NK-92 treated with Interleukin-12 subunit alpha and Interleukin-12 subunit beta, amount 100 ng/mL, for 24 hours (cell line): ENCODE measurements at places on chromosomes 12 and 14.

DNA sequence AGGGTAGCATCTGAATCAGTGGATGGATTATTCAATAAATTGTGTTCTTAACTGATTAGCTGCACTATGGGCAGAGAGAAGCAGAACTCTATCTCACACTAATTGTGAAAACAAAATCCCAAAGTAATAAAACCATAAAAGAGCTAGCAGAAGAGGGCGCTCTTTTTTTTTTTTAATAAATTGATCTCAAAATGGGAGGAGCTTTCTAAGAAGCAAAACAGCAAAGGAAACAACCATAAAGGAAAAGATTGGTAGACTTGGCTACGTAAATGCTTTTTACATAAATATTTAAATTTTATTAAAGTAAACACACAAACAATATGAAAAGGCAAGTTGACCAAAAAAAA lies 1.5 kb upstream of the TM7SF3 start:
- no peak for DNase-seq

DNA sequence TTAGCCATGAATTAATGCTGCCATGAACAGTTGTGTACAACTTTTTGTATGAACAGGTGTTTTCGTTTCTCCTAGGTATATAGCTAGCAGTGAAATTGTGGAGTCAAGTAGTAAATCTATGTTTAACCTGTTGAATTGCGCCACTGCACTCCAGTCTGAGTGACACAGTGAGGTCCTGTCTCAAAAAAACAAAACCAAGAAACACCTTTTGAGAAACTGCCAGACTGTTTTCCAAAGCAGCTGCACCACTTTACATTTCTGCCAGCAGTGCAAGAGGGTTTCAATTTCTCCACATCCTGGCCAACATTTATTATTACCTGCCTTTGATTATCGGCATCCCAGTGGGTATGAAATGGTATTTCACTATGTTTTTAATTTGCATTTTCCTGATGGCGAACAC lies 3.3 kb upstream of the PLEKHG3 start:
- DNase-seq: no peak

DNA sequence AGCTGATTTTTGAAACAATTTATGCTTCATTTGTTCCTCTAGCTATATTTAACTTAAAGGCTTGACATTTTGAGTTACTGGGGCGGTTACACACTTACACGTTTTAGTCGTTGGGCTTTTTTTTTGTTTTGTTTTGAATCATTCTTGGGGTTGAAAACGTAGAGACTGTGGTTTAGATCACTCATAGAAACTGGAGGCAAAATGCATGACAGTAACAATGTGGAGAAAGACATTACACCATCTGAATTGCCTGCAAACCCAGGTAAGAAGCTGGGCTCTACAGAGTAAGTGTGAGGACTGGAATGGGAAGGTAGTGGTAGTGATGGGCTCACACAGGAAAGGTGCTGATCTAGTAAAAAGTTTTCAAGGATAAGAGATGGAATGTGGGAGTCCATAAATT lies at the start of gene CLEC2D:
Gene CLEC2D (plus strand): TSS at position 180 of the 400 bp plus-strand sequence. CDS start 22 bp downstream, at position 202.
- DNase-seq: no peak

- DNase-seq: no peak
These were observed 17.3 kb downstream of the IRF2BPL start for GRCh38 chr14:77011245-77011644.

DNA sequence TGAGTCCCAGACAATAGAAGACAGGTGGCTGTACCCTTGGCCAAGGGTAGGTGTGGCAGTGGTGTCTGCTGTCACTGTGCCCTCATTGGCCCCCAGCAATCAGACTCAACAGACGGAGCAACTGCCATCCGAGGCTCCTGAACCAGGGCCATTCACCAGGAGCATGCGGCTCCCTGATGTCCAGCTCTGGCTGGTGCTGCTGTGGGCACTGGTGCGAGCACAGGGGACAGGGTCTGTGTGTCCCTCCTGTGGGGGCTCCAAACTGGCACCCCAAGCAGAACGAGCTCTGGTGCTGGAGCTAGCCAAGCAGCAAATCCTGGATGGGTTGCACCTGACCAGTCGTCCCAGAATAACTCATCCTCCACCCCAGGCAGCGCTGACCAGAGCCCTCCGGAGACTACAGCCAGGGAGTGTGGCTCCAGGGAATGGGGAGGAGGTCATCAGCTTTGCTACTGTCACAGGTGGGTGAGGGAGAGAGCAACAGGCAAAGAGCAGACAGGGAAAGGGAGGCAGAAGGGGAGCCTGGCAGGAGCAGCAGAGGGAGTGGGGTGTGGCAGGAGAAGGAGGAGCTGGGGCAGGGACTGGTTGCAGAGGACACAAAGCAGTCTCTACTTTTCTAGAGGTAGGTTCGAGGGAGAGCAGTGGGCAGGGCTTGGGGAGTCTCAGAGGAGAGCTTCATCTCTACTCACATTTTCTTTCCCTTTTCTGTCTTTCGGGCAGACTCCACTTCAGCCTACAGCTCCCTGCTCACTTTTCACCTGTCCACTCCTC lies 452 bp downstream of the INHBE start:
- peak; percentile 53 for DNase-seq

GRCh38 chr12:43824207-43824775 lies 11.6 kb upstream of the TMEM117 start:
- no peak for DNase-seq

DNA sequence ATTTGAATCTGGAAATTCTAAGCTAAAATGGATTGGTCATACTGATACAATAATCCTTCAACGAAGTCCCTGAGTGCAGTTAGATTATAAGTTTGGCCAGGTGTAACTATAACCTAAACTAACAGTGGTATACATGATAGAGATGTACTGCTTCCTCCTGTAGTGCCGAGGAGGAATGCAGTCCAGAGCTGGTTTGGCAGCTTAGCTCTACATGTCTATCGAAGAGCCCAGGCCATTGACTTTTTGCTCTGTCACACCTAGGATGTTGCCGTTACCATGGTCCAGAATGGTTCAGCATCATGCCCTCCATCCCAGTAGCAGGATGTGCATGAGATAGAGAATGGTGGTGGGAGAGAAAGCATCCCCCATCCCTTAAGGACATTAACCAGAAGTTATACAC lies 318.1 kb downstream of the ZFP36L1 start:
- no peak for DNase-seq

DNA sequence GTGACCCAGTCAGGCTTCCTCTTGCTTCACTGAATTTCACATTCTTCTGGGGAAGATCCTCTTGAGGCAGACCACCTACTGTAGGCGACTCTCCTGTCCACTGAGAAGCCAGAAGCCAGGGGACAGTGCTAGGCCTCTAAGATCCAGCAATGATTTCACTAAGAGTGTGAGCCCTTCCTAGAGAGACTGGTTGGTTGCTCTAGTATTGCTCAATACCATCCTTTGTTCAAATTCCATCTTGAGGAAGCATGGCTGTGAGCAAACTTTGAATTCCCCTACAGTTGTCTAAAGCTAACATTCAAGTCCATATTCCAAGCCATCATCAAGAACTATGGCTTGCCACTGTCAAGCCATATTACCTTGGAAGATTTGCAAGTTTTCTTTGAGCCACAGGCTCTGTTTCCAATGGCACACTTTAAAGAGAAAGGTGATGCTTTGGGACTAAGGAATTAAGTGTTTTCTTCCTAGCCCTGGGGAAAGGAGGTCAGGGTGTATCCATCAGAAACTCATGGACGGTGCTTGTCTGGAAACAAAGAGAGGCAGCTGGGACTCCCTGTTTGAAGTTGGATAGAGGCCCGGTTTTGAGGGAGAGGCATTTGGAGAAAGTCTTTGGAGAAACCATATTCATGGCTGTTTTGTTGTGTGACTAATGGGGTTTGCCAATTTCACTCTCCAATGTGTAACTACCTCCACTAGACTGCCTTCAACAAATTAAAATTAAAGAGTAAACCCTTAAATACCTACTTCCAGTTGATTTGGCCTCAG lies 1217.9 kb downstream of the VRK1 start:
- no peak for DNase-seq
